ENCODE measurements at places on chromosomes 1 and 21.

GRCh38 chr1:193141804-193142203 is 20.0 kb downstream of the CDC73 start:
- DNase-seq, result no peak

DNA sequence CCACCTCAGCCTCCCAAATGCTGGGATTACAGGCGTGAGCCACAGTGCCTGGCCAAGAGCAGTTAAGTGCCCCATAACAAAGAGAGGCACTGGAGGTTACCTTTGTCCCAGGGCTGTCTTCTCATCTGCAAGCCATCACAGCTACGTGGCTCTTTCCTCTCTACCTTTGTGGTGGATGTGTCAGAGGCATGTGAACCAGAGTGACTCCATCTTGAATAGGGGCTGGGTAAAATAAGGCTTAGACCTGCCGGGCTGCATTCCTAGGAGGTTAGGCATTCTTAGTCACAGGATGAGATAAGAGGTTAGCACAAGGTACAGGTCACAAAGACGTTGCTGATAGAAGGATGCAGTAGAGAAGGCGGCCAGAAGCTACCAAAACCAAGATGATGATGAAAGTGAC is 59.4 kb upstream of the POU2F1 start:
- no peak for DNase-seq

- no peak for DNase-seq
Measured at GRCh38 chr1:221886743-221887414, 145.0 kb upstream of the DUSP10 start.

DNA sequence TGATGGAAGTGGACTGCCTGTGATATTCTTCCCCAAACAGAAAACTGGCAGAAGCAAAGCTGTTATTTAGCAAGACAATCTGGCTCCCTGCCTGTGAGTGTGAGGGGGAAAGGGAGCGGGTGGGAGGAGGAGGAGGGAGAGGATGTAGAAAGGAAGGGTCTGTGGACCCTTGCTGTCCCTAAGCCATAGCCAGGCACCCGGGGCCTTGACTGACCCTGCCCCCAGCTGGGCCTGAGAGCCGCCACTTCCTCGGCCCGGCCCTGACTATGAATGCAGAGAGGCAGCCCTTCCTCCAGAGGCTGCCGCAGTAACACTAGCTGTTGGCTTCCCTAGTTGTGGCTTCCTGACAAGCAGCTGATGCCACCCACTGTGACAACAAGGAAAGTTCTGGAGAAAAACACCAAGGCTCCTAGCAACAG is 13.9 kb downstream of the PLA2G2F start:
- no peak for DNase-seq

GRCh38 chr1:95369985-95370690 is 136.1 kb downstream of the RWDD3 start:
- DNase-seq, result no peak

DNA sequence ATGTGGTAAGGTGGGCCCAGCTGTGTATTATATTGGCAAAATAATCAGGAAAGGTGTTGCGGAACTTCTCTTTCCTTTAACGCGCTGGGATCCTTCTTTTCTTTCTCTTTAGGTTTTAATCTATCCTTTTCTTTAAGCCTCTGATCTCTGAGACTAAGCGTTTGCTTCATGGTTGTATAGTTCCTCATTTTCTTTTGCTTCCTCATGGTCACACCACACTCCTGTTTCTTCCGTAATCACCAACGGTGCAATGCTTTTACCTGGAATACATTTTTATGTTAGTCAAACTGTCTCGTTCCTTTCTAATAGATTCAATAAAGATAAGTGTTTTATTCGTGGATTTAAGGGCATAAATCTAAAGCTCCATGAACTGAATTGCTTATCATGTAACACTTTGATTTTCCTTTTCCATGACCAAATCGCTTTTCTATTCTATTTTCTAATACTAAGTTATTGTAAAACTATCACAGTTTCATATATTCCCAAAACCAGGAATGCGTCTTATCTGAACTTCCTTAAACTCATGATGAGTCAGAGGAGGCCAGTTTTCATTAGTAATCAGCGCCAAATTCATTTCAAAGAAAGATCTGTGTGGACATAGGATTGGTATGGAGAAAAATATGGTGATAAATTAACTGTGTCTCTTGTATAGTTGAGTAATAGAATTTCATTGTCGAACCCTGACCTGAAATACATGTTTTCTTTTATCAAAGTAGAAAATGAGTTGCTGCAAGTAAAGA is 12.2 kb downstream of the SDCCAG8 start:
- DNase-seq, result no peak

- DNase-seq, result no peak
Measured at GRCh38 chr1:245043611-245043940, 111.2 kb upstream of the KIF26B start.

DNA sequence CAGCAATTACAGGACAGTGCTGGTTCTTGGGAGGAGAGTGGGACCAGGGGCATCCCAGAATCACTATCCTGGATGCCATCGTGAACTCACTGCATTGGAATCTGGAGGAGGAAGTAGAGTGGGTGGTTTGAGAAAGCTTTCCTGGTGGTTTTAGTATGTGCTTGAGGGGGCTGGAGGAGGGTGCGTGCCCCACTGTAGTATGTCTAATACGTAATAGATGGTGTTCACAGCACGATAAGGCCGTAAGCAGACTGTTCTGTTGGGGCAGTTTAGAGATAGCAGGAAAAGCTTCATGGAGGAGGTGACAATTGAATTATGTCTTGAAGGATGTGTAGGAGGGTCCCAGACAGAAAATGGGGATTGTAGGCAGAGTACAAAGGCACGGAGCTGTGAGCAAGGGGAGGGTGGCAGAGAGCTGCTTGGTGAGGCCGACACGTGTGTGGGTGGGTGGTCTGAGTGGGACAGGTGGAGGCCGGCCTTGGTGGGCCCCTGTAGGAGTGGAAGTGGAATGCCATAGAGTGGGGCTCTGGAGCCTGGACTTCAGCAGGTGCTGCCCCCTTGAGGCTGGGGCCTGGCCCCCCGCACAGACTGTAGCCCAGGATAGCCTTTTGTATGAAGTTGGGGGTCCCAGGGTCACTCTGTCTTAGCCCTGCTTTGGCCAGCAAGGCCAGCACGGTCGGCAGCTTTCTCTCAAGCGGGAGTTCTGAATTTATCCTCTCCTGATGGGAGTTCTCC is 37.0 kb downstream of the IL6R start:
- DNase-seq, result no peak

DNA sequence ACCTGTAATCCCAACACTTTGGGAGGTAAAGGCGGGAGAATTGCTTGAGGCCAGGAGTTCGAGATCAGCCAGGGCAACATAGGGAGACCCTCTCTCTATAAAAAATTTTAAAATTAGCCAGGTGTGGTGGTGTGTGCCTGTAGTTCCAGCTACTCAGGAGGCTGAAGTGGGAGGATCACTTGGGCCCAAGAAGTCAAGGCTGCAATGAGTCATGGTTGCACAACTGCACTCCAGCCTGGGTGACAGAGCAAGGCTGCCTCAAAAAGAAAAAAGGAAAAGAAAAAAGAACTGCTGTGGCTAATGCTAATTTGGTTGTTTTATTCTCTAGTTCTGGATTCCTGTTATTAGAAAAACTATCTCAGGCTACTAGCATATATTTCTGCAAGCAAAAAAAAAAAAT is 29.8 kb downstream of the DBT start:
- DNase-seq, result no peak
